ENCODE measurements at places on chromosomes 16 and 17.

DNA sequence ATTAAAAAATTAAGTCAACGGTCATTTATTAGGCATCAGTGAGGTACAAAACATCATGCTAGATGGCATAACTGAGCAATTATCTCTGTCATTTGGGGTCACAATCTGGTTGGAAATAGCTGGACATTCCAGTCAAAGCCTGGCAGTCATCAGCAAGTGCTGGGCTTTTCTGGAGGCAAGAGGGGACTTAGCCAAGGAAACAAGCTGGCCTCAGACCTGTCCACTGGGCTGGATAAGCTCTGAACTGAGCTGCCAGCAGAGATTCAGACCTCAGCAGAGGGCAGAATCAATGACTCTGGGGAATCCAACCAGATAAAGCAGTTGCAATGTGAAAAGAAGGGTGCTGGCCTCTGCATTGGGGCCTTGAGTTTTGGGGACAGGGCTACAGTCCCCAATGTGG is 161.9 kb upstream of the NOL11 start:
- DNase-seq = no peak

- DNase-seq = no peak
Observed at GRCh38 chr17:39631403-39631802, 4.7 kb downstream of the PPP1R1B start.

DNA sequence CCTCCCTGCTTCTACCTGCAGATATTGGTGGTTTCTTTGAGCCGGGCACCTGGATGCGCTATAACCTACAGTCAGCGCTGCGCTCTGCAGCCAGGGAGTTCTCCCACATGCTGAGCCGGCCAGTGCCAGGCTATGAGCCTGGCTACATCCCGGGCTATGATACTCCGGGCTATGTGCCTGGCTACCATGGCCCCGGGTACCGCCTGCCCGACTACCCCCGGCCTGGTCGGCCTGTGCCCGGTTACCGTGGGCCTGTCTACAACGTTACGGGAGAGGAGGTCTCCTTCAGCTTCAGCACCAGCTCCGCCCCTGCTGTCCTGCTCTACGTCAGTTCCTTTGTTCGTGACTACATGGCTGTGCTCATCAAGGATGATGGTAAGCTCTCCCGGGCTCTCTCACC is 13.2 kb downstream of the CNTNAP1 start:
- DNase-seq = no peak

DNA sequence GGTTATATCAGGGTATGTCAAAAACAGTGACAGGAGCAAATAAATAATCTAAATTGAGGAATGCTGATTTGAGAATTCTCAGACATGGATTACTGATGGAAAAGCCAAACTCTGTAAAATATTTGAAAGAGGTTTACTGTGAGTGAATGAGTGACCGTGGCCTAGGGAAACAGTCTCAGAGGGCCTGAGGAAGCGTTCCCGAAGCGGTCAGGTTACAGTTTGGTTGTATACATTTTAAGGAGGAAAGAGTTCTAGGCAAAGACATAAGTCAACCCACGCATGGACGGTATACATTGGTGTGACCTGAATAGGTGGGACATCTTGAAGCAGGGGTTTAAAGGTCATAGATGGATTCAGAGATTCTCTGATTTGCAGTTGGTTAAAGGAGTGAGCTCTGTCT is 771.7 kb downstream of the KCNJ18 start:
- no peak for DNase-seq

DNA sequence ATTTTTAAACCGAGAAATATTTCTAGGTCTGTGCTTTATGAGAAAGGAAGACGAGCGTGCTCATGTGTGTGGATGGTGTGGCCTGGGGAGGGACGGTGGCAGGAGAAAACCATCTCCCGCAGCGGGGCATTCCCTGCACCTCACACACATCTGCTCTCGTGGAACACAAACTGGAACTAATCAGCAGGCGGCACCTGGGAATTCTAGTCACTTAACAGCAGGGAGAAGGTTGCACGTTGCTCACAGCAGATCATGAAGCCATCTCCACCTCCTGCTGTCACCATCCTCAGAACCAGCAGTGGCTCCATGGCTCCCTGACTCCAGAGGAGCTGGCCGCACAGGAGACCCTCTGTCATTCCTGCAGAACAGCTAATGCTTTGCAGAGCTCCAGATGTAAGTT is 35.2 kb downstream of the ADCY9 start:
- DNase-seq = no peak

- DNase-seq = no peak
Observed at GRCh38 chr17:49916854-49917515, 52.0 kb upstream of the DLX4 start.
